ENCODE measurements at places on chromosomes 6 and 20.

DNA sequence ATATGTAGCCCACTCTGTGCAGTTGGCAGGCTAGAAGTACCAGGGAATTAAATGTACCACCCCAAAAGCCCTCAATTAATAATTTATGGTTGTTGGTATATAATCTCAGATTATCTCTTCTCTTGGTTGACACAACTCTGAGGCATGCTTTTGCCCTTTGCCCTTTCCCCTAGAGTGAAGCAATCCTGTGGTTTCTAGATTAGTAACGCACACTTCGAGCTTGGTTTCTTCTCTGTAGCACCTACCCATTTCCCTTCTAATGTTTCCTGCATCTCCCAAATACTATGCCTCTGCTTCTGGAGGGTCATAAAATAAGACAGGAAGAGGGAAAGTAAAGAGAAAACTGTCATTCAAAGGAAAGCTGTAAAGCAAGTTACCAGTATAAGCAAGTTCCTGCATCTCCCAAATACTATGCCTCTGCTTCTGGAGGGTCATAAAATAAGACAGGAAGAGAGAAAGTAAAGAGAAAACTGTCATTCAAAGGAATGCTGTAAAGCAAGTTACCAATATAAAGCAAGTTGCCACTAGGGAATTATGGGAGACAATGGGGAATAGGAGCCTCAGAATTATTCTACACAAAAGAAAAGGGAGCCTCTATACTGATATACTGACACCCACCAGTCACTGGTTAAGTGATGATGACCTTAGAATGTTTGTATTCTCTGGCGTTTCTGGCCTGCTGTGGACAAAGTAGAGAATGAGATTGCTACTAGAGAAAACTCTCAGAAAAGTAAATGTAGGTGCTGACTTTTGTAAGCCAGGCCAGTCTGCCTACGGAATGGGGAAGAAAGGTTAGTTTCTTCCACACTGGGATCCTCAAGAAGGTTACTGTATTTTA, 862.6 kb upstream of the MAN1A1 start:
- no peak for DNase-seq

- peak; percentile 50 for DNase-seq
These were observed 28.1 kb upstream of the PNPLA1 start for GRCh38 chr6:36241728-36242127.

- no peak for DNase-seq
These were observed 15.6 kb downstream of the CHRNA4 start for GRCh38 chr20:63345328-63346100.

- DNase-seq, result no peak
These were observed 3.8 kb downstream of the INSM1 start for GRCh38 chr20:20371681-20372080.

- DNase-seq, result no peak
These were observed 12.9 kb upstream of the C20orf144 start for GRCh38 chr20:33649201-33649681.

DNA sequence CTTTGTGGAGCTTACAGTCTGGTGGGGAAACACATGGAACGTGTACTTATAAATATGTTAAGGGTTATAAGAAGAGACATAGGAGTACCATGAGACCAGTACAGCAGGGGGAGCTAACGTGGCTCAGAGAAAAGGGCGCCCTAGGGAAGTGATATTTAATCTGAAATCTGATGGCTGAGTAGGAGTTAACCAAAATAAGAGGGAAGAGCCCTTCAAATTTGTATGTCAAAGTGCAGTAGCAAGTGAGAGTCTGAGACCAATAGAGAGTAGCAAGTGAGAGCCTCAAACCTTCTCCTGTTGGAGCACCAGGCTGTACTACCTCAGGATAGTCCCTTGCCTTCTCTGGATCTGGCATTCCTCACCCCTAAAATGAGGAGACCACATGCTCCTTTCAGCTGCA, 6.1 kb upstream of the PKIG start:
- no peak for DNase-seq

- DNase-seq, result no peak
These were observed 130.7 kb downstream of the RNASET2 start for GRCh38 chr6:166825553-166826145.

GRCh38 chr6:134429861-134430380, 112.0 kb upstream of the SGK1 start:
- no peak for DNase-seq

- no peak for DNase-seq
These were observed 915 bp downstream of the TMEM63B start for GRCh38 chr6:44128020-44128917.

All from GM19239 (cell line).